Mesenchymal stem cell (in vitro differentiated cells and primary cell): ENCODE measurements at places on chromosomes 13 and 19.

DNA sequence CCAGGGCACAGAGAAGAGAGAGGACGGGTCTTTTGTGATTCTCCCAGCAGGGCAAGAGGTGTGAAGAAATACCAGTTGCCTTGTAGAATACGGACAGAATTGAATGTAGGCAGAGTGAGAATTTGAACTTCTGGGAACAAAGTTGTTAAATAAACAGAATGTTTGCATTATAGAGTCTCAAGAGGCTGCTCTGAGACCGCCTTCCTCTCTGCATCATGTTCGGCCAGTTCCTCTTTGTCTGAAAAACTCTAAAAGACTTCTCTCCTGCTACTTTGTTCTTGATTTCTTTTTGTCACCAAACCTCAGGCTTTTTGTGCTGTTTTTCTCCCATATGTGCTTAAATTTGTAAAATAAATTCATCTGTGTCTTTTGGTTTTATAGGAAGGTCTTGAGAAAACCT, 256.4 kb downstream of the DLEU7 start:
- H3K4me1 ChIP-seq = peaks cover 11% of the 10 kb centered on the region
- H3K36me3 ChIP-seq = no peaks in the 10 kb centered on the region
- H3K27ac ChIP-seq = no peak overlapping the region
- DNase-seq = no peak
- H3K4me3 ChIP-seq = no peak overlapping the region
- no peaks in the 10 kb centered on the region for H3K27me3 ChIP-seq

GRCh38 chr13:114122127-114122511, 10.3 kb downstream of the RASA3 start:
- H3K27ac ChIP-seq = peak overlapping the region; percentile 89
- H3K27me3 ChIP-seq = no peaks in the 10 kb centered on the region
- H3K36me3 ChIP-seq = peaks cover 45% of the 10 kb centered on the region
- peak overlapping the region; percentile 24 for H3K4me3 ChIP-seq
- DNase-seq = peak; percentile 74
- peaks cover 58% of the 10 kb centered on the region for H3K4me1 ChIP-seq

DNA sequence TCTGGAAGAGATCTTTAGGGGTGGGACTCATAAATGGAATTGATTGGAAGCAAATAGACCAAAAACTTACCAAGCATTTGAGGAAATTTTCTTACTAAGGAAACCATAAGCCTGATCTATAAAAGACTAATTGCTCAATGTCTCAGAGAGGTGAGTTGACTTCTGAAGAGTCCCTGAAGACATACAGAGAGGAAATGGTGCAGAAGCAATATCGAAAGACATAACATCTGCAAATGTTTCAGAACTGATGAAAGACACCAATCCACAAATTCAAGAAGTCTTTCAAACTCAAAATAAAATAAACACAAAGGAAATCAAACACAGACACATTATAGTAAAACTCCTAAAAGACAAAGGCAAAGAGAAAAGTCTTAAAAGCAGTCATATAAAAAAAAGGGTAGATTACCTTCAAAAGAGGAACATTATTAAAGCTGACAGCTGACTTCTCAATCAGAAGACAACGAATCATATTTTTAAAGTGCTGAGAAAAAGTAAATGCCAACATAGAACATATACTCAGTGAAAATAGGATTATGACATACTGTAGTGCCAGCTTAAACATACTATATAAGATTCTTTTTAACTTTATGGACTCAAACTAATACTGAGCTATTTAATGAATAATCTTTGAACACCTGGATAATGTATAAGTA, 45.4 kb upstream of the CALM3 start:
- no peaks in the 10 kb centered on the region for H3K36me3 ChIP-seq
- H3K27me3 ChIP-seq = peaks cover 4% of the 10 kb centered on the region
- DNase-seq = no peak

DNA sequence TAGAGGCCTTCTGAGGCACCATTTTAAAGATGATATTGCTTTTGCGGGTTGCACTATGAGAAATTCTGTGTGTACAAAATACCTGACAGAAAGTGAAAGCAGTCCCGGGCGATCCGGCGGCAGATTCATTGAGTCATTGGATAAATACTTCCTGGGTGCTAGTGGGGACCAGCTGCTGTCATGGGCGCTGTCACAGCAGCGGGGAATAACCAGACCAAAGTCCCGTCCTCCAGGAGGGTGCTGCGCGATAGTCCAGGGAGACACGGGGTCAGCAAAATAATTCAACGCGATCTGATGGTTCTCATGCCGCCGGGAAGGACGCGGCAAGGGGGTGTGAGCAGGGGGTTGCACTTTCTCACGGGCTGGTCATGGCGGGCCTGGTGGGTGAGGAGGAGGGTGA, 13.5 kb downstream of the ZFR2 start:
- peaks cover 12% of the 10 kb centered on the region for H3K4me1 ChIP-seq
- no peak overlapping the region for H3K27ac ChIP-seq
- H3K4me3 ChIP-seq = no peak overlapping the region
- peaks cover 25% of the 10 kb centered on the region for H3K27me3 ChIP-seq
- no peak for DNase-seq
- H3K36me3 ChIP-seq = no peaks in the 10 kb centered on the region

DNA sequence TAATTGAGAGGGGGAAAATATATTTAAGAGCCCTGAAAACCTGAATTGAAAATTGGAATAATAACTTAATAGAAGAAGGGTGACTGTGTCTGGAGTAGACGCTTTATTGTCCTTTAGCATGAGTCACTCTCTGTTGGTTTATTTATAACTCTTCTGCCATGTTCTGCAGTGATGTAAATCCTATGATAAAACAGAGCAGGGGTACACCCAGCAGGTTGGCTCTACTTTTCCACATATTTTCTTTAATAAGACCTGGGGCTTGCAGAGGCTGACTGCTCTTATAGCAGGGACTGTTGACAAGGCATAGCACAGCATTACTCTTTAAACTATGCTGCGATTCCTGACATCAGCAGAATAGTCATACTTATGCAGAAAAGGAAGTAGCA, 389.9 kb upstream of the PCDH9 start:
- no peaks in the 10 kb centered on the region for H3K4me1 ChIP-seq
- peak overlapping the region; percentile 66 for H3K27ac ChIP-seq
- H3K36me3 ChIP-seq = no peaks in the 10 kb centered on the region
- no peak overlapping the region for H3K4me3 ChIP-seq
- no peaks in the 10 kb centered on the region for H3K27me3 ChIP-seq

- no peaks in the 10 kb centered on the region for H3K27me3 ChIP-seq
- no peak overlapping the region for H3K27ac ChIP-seq
- H3K4me1 ChIP-seq = peaks cover 2% of the 10 kb centered on the region
These were observed 138.4 kb downstream of the STK24 start for GRCh38 chr13:98438246-98439125.

DNA sequence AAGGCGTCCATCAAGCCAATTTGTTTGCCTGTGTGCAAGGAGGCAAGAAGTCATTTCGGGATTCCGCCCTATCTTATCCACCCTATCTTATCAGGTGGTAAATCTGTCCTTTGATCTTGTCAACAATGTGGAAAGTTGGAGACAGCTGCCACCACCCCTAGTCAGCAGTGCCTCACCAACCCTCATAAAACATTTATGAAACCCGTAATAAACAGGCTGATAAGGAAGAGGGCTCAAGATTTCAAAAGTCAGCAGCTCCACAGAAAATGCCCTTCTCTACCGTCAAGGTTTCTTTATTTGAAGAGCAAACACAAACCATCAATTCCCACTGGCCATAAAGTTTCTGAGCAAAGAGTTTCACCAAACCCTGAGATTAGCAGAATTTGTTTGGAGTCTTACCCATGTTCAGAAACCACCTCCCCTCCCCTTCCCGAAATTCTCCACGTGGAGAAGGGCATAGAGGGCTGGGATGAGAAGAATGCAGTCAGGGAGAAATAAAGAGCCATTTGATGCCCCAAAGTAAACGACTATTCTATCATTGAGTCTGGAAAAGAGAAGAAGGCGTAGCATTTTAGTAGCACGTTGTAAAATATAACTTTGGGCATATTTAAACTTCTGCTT, 196.0 kb upstream of the GPR12 start:
- no peak for DNase-seq
- H3K27me3 ChIP-seq = peaks cover 91% of the 10 kb centered on the region
- no peaks in the 10 kb centered on the region for H3K4me1 ChIP-seq
- no peak overlapping the region for H3K4me3 ChIP-seq
- H3K36me3 ChIP-seq = no peaks in the 10 kb centered on the region
- no peak overlapping the region for H3K27ac ChIP-seq

GRCh38 chr13:100347968-100348367, 240.6 kb downstream of the GGACT start:
- no peak for DNase-seq
- no peak overlapping the region for H3K27ac ChIP-seq
- no peaks in the 10 kb centered on the region for H3K4me1 ChIP-seq
- no peaks in the 10 kb centered on the region for H3K27me3 ChIP-seq
- no peak overlapping the region for H3K4me3 ChIP-seq

- no peaks in the 10 kb centered on the region for H3K27me3 ChIP-seq
- no peaks in the 10 kb centered on the region for H3K4me1 ChIP-seq
- no peaks in the 10 kb centered on the region for H3K36me3 ChIP-seq
- peak; percentile 39 for DNase-seq
- no peak overlapping the region for H3K4me3 ChIP-seq
These were observed 772.9 kb upstream of the SLITRK6 start for GRCh38 chr13:86572115-86572514.

DNA sequence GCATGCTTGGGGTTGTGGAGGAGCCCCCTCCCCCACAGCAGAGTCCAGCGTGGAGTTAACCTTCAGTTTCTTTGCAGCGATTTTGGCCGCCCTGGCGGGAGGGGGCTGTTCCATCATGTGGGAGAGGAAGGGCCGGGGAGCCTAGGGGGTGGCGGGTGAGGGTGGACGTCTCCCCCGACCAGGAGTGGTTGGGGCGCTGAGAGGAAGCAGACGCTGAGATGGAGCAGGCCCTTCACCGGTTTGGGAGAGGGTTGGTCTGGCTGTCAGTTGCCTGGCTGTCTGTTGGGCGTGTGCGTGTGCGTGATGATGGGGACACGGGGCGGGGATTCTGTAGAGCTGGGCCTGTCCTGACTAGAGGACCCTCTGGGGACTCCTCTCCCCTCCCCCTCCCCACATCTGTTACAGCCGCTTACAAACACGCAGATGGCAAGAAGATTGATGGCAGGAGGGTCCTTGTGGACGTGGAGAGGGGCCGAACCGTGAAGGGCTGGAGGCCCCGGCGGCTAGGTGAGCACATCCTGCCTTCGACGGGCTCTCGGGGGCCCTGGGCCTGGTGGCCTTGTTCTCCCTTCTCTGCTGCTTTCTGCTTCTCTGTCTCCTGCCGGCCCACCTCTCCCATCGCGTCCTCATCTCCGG, 9.8 kb upstream of the LIN7B start:
- peaks cover 2% of the 10 kb centered on the region for H3K4me1 ChIP-seq
- no peak overlapping the region for H3K27ac ChIP-seq
- H3K4me3 ChIP-seq = no peak overlapping the region

DNA sequence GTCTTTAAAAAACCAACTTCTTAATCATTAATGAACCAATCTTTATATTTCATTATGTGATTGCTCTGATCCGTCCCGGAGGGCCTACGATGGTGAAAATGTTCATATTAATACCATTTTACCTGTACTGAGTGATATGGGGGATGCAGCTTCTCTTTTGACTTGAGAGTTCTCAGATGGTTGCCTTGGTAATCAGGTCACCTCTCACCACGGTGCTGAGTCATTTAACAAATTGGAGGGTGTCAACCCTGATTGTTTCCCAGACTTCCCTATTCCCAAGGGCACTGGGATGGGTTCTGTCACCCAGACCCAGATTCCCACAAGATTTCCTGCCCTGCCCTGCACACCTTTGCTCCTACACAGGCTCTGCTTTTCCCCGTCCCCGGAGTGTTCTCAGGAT, 128.5 kb upstream of the TMTC4 start:
- no peaks in the 10 kb centered on the region for H3K36me3 ChIP-seq
- no peak for DNase-seq
- H3K27ac ChIP-seq = no peak overlapping the region
- H3K4me3 ChIP-seq = no peak overlapping the region
- peaks cover 36% of the 10 kb centered on the region for H3K27me3 ChIP-seq
- no peaks in the 10 kb centered on the region for H3K4me1 ChIP-seq

DNA sequence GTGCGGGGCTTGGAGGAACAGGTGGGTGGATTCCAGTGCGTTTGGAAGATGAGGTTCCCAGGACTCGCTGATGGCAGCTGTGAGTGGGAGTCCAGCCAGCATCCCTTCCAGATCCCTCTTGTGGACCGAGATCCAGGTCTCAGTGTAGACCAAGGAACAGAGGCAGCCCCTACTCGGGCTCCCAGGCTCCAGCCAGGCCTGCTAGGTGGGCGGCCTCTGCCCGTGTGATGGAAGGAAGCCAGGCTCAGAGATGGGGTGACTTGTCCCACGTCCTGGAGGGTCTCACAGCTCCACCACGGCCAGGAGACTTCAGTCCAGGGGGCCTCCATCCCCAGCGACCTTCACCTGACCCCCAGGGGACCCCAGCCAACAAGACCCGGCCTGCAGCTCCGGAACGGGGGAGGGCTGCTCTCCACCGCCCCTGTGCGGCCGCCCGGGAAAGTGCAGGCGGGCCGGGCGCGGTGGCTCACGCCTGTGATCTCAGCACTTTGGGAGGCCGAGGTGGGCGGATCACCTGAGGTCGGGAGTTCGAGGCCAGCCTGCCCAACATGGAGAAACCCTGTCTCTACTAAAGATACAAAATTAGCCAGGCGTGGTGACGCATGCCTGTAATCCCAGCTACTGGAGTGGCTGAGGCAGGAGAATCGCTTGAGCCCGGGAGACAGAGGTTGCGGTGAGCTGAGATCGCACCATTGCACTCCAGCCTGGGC, 729 bp upstream of the MADCAM1 start:
- no peaks in the 10 kb centered on the region for H3K36me3 ChIP-seq
- H3K27ac ChIP-seq = no peak overlapping the region
- peaks cover 18% of the 10 kb centered on the region for H3K27me3 ChIP-seq
- H3K4me3 ChIP-seq = no peak overlapping the region
- peaks cover 16% of the 10 kb centered on the region for H3K4me1 ChIP-seq
- peak; percentile 43 for DNase-seq

DNA sequence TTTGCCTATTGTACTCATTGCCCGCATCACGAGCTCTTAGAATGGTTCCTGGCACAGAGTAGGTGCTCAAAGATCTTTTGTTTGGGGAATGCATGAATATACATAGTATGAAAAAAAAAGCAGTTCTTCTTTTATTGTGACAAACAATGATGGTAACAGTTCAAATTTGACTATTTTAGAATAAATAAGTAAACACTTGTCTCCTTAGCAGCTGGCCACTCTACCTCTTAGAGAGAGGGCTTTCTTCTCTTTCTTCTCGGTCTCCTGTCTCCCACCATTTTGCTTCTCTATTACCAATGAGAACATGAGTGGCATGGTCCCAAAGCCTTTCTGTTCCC, 639 bp upstream of the SLAIN1 start:
- peaks cover 44% of the 10 kb centered on the region for H3K27me3 ChIP-seq
- H3K27ac ChIP-seq = no peak overlapping the region
- no peak for DNase-seq
- no peak overlapping the region for H3K4me3 ChIP-seq
- peaks cover 14% of the 10 kb centered on the region for H3K4me1 ChIP-seq
